ENCODE measurements at places on chromosomes 12 and 14.

GRCh38 chr12:15702276-15702675, 86.9 kb downstream of the EPS8 start:
- no peak for DNase-seq

DNA sequence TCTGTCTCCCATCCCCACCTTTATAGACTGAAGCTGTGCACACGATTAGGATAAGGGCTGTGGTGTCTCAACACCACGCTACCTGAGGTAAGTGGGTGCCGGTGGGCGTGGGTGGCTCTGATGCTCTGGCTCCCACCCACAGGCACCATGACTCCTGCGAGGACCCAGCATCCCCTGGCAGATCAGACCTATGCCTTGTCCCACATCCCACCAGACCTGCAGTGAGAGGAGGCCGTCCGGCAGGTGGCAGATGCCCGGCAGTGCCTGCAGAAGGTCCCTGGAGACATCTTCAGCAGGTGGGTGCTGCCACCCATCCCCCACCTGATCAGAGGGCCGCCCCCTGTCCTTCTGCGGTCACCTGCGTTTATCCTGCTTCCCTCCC, 104.4 kb upstream of the PRB2 start:
- DNase-seq: no peak

GRCh38 chr14:92473261-92473968, 40.2 kb upstream of the RIN3 start:
- no peak for DNase-seq

DNA sequence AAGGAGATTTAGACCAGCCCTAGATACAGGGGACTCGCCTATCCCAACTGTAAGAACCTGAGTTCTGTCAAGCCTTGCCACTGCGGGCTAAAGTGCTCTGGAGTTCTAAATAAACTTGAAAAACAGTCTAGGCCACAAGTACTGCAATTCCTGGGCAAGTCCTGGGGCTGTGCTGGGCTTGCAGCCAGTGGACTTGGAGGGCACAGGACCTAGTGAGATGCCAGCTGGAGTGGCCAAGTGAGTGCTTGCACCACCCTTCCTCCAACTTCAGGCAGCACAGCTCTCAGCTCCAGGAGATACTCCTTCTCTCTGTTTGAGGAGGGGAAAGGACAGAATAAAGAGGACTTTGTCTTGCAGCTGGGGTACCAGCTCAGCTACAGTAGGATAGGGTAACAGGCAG, 307.6 kb upstream of the FBXO33 start:
- no peak for DNase-seq

DNA sequence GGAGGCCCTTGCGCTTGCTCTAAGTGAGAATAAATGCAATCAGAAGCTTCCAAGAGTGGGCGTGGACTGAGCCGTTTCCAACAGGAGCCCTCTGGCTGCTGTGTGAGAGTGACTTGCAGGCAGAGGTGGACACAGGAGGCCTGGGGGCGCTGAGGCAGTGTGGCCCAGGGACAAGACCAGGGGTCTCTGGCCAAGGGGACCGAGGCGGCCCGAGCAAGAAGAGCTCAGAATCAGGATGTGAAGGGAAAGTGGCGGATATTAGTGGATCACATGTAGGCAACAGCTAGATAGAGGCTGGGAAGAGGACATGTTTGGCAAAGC, 8.6 kb downstream of the RIMBP2 start:
- no peak for DNase-seq

GRCh38 chr12:107983756-107984472, 145.2 kb upstream of the WSCD2 start:
- DNase-seq: no peak

- DNase-seq: no peak
Measured at GRCh38 chr12:59972905-59973304, 377.1 kb downstream of the SLC16A7 start.

- DNase-seq: no peak
Measured at GRCh38 chr14:53411125-53411524, 258.0 kb upstream of the DDHD1 start.

DNA sequence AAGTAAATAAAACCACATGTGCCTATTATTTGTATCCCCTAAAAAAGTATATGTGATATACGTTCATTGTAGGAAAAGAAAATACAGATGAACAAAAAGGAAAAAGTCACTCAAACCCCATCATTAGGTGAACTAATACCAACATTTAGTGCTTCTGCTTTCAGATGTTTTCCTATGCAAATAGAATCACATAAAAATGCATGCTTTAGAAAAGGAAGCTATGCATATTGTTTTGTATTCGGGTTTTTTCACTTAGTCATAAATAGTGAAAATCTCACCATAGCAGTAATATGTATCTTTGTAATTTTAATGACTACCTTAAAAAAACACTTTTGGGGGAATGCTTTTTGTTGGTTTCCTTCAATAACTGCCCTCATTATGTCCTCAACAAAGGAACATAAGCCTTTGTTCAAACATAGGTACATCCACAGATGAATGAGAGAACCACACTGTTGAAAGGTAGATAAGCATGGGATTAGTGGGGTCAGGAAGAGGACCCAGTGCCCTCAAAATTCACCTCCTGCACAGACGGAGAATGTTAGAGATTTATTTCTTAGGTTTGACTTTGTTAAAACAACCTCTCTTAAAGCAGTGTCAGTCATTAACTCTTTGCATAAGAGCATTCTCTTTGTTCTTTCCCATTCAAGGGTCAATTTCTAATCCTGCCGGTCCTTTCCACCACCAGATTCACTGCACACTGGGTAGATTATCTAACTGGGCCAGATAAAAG, 6.5 kb downstream of the AMDHD1 start:
- no peak for DNase-seq

DNA sequence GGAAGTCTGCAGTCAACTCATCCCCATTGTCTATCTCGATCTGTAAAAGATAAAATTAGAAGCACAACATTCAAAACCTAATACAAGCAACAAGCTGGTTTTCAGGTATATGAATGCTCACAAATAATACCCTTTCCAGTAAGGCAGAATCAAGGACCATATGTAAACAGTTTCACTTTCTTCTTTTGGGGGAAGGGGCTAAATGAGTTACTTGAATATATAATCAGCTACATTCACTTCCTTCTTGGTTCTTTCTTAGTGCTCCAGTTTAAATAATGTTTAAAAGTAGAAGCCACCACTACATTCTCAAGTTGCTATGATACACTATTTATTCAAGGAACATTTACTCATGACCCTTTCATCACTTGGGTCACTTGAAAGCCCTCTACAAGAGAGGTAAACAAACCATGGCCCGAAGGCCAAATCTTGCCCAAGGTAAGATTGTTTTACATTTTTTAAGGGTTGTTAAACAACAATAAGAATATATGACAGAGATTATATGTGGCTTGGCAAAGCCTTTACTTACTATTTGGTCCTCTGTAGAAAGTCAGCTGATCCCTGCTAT, 10.3 kb downstream of the TWF1 start:
- no peak for DNase-seq

DNA sequence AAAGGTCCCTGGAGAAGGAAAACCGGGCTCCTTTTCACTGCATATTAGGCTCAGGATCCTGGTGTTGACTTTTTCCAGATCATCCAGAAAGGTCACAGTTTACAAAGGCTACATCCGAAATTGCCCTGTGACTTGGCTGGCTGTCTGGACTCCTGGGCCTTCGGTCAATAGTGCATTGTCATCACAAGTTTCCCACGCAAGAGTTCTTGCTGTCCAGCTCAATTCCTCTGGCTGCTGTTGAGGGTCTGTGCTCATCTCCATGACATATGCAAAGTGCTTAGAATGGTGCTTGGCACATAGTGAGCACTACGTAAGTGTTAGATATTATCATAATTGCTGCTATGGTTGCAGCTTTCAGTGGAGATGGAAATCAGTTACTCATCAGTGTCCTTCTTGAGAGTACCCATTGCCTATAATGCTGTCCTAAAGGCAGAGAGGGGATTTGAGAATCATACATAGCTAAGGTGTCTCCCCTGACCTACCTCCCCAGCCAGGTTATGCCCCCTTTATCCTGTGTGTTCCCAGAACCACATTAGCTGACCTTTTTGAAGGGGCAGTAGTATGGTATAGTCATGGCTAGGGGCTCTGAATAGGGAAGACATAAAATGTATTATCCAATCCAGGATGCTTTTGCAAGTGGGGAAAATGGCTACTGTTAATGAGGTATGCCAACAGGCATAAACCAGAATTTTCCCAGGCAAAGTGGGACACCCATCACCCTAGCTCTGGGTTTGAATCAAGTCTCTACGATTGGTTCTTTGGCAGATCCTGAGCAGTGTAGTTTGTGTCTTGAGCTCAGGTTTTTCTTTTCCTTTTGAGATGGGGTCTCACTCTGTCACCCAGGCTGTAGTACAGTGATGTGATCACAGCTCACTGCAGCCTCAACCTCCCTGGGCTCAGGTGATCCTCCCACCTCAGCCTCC, 132.0 kb upstream of the CCND2 start:
- DNase-seq: no peak

DNA sequence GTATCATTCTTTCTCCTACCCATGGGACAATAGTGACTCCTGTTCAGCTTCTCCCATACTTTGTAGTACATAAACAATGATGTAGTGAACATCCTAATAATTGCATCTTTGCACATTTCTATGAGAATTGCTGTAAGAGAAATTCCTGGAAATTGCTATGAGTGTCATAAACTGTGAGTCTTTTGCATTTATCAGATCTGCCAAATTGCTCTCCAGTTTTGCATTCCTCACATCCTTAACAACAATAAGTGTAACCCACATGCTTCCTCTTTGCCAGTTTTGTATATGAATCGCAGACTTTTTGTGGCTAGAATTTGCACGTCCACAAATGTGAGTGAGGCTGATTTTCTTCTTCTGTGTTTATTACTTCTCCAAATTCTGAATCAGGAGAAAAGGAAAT, 124.0 kb upstream of the TBX5 start:
- no peak for DNase-seq

GRCh38 chr12:7787574-7788293, 1.5 kb upstream of the NANOG start:
- no peak for DNase-seq

DNA sequence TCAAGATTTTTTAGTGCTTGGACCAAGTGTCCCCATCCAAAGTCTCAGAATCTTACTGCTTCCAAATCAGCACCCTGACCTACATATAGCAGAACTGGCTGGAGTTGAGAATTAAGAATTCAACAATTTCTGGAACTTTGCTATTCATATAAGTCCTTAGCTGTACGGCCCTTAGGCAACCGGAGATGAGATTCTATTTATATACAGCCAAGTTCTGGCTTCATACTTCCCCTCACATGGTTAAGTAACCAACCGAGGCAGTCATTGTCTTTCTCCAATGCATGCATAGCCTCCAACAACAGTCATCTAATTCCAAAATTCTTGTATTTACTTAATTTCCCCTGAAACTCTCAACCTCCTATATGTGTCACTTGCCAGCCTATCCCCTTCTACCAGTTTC, 76.6 kb downstream of the SINHCAF start:
- no peak for DNase-seq

DNA sequence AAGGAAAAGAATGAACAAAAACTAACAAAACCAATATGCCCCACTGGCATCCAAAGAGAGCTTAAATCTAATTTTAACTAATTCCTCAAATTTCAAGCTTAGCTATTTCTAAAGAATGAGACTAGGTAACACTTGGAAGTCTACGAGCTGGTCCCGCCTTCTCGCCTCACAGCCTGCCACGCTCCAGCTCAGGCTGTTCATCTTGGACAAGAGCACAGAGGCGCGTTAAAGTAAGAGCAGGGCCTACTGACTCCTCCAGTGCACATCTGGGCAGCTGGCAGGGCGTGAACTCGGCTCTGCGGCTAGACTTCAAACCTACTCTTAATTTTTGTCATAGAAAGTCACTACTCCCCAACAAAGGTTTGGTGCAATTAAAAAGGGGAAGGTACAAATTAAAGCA, 64.6 kb downstream of the DICER1 start:
- DNase-seq: no peak

GRCh38 chr12:113128802-113129663, 6.5 kb downstream of the RASAL1 start:
- DNase-seq: no peak

- DNase-seq: no peak
Measured at GRCh38 chr12:68106160-68106559, 53.4 kb downstream of the IFNG start.

DNA sequence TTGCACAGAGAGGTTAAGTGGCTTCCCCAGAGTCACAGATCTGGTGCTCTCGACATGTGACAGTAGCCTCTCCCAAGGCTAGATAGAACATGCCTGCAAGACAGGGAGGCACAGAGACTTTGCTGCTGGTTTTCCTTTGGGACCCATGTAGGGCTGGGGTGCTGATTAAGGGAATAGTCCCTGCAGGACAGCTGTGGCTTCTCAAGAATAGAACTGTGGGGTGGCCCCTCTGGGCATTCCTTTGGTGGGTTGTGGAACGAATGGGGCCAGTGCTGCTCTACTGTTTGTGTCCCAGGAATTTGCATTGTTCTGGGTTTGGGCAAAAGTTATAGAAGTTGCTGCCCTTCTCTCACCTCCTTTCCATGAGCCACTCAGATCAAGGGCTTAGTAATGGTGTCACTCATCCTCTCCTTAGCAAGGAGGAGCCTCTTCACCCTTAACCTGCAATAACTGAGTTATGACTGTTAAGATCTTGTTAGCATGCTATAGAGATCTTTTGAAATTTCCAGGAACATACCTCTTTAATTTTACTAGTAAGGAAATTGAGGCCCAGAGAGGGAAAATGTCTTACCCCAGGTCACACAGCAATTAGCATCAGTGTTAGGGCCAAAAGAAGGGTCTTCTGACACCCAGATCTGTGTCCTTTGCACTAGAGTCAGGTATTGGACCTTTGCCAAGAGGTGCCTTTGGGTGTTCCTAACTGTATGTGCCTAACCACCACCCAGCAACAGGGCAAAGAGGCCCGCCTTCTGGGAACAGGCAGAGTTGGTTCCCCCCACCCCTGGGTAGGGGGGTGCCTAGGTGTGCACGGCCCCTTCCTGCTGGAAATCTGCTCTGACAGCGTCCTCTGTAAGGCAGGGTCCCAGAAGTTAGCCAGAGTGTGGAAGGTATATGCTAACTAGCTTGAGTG, 31.4 kb downstream of the CD9 start:
- DNase-seq: no peak

GRCh38 chr12:67137256-67137655, 131.9 kb upstream of the CAND1 start:
- DNase-seq: no peak

DNA sequence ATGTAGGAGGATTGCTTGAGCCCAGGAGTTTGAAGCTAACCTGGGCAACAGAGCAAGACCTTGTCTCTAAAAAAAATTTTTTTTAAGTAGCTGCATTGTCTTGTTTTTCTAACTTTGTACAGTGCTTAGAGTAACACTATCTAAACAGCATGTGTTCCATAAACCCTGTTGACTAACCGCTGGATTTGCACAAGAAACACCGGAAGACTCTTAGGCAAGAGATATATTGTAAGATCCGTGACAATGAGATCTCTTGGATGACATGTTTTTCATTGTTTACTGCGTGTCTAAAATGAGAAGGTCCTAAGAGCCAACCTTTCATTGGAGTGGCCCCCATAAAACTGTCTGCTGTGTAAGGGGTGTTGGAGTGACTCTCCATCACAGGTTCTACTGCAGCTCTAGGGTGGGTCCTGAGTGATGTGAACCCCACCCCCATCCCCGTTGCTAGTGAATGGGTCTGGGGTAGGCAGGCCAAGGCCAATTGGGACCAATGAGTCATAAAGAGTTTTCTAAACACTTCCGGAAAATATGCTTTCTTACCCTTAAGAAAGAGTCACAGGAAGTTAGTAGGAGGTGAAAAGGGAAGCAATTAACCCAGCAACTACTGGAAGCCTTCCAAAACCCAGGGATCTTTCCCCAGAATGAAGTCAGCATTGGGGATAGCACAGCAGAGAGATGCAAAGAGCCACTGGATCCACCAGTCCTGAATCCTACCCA, 24.3 kb upstream of the PCNX1 start:
- no peak for DNase-seq

GRCh38 chr12:33245434-33245833, 194.2 kb downstream of the SYT10 start:
- no peak for DNase-seq
